Hematopoietic multipotent progenitor cell treated with erythropoietin and hydrocortisone succinate and interleukin-3 and kit ligand, for 17 days (in vitro differentiated cells): ENCODE measurements at places on chromosomes 16 and 17.

- no peak for DNase-seq
Observed at GRCh38 chr16:48001324-48001895, 154.4 kb downstream of the ABCC12 start.

GRCh38 chr17:29569245-29569950 is 897 bp downstream of the TP53I13 start:
- no peak for DNase-seq

- DNase-seq: no peak
Observed at GRCh38 chr17:77076124-77076830, 64.5 kb upstream of the SEC14L1 start.

DNA sequence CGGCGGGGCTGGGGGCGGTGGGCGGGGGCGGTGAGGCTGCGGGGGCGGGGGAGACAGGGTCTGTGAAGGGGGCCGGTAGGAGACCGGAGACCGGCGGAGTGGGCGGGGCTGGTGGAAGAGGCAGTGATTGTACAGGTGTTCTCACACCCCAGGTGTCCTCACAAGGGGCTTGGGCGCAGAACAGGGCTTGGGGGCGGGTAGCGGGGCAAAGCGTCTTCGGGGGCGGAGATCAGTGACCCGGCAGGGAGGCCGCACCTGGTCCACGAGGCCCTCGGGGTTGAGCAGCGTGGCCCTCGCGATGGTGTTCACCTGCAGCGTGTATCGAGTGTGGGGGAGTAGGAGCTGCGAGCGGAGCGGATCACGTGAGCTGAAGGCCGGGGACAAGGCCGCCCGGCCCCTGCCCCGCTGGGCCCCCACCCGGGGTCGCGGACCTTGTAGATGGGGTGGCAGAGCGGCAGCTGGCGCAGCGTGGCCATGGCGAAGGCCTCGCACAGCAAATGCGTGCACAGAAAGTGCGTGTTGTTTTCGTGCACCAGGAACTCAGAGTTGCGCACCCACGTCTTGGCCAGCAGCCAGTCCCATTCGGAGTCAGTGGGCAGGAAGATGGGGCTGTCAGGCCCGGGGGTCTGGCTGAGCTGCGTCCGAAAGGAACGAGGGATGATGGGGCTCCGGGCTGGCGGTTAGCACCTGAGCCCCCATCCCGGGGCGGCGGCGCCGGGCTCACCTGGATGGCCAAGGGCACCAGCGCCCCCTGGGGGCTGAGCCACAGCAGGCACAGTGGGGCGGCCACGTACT is 8.5 kb downstream of the ALOXE3 start:
- peak; percentile 73 for DNase-seq

GRCh38 chr16:17404941-17405689 is 65.6 kb downstream of the XYLT1 start:
- no peak for DNase-seq

- peak; percentile 52 for DNase-seq
Observed at GRCh38 chr17:59829217-59830006, 63.3 kb downstream of the TUBD1 start.

- no peak for DNase-seq
Observed at GRCh38 chr17:33838281-33838680, 416.8 kb upstream of the CCL2 start.

GRCh38 chr17:81386141-81386645 is 9.1 kb upstream of the BAHCC1 start:
- DNase-seq: no peak

DNA sequence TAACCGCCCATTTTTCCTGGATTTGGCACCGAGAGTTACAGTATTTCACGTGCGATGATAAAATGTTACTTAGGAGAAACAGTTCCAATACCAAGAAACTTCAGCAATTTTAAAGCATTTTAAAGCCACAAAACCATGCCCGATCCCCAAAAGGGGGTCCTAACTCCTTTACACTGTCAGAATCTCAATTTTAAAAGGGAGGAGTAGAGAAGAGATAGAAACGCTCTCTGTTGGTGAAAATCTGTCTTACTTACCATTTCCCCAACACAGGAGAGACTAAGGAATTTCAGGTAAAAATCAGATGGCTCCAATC is 526 bp upstream of the RNASEK start:
- DNase-seq: no peak

GRCh38 chr16:87098976-87099720 is 218.0 kb downstream of the C16orf95 start:
- no peak for DNase-seq

DNA sequence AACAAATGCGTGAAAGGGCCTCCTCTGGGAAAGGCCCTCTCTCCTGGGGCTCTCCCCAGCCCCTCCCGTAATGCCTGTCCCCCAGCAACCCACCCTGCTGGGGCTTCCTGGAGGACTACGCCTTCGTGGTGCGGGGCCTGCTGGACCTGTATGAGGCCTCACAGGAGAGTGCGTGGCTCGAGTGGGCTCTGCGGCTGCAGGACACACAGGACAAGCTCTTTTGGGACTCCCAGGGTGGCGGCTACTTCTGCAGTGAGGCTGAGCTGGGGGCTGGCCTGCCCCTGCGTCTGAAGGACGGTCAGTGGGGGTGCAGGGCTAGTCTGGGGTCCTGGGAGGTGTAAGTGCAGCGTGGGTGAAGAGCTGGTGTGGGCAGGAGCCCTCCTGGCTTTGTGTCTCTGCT is 4.9 kb downstream of the SPATA20 start:
- no peak for DNase-seq

- no peak for DNase-seq
Observed at GRCh38 chr16:964356-965035, 6.3 kb downstream of the LMF1 start.

- DNase-seq: no peak
Observed at GRCh38 chr16:68388124-68388523, 60.2 kb downstream of the SMPD3 start.

- DNase-seq: no peak
Observed at GRCh38 chr16:54720259-54720658, 210.4 kb upstream of the IRX5 start.

- no peak for DNase-seq
Observed at GRCh38 chr16:76409706-76410105, 132.5 kb downstream of the CNTNAP4 start.

DNA sequence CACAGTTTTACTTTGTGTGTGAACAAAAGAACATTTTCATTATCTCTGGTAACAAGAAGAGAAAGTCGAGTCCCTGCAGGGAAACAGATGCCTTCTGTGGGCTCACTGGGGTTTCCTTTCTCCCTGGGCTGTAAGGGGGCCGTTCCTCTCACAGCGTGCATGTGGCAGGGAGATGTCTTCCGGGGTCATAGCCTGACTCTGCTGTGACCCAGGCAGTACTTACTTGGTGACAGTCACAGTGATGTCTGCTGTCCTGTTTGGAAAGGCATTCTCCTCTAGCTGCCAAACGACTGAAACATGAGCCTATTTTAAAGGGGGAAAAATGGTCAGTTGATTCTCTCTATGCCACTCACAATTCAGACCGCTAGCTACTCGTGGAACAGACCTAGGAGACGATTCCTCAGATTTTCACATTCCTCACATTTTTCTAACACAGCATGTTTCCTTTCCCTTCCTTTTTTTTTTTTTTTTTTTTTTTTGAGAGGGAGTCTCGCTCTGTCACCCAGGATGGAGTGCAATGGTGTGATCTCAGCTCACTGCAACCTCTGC is 7.3 kb downstream of the HASPIN start:
- DNase-seq: no peak

DNA sequence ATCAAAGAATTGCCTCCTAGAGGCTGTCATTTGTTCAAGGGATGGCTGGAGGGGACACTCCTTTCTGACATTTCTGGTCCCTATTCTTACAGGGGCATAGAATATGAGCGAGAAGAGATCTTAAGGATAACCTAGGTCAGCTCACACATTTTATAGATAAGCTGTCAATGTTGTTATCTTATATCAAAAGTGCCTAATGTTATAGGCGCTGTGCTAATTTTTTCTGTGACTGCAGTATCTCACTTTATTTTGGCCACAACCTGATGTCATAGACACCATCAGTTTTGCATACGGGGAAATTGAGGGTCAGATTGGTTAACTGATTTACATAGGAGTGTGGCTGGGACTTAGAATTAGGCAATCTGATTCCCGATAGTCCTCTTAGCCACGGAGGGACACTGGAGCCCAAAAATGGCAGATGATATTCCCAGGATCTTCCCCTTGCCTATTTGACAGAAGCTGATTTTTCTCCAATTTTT is 1.2 kb downstream of the CPD start:
- DNase-seq: peak; percentile 18

DNA sequence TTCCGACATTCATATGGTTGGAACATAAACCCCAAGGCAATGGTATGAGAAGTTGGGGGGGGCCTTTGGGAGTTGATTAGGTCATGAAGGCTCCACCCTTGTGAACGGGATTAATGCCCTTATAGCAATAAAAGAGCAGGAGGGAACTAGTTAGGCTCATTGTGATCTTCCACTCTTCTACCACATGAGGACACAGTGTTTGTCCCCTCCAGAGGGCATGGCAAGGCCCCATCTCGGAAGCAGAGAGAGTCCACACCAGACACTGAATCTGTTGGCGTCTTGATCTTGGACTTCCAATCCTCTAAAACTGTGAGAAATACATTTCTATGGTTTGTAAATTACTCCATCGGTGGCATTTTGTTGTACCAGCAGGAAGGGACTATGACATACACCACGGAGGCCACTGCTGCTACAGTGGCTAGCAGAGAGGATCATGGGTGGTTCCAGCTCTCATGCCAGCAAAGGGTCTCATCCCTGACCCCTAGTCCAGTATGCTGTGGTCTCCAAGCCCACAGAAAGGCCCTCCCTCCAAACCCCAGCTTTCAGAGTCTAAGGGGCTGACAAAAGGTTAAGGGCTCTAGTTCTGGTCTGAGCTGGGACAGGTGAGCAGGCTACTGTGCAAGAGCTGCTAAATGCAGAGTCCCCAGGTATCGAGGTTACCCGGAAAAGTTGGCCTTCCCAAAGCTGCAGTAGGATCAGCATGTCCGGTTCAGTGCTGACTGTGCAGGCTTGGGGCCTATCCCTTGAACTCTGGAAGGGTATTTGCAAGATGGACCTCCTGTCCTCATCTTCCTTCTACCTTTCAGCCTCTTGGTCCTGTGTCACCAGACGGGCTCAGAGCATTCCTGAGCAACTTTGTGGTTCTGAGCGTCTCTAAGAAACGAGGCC is 12.2 kb downstream of the CCR7 start:
- DNase-seq: no peak
